ENCODE measurements at places on chromosomes 1 and 21. TPM values are rescaled to one million over a fixed set of nuclear protein-coding genes. Genes with fewer than 3 reads are reported as not detected.

The SLFNL1 gene
- 0.07 TPM for total RNA-seq

- DNase-seq, result peak; percentile 81
- H3K4me1 ChIP-seq, result peaks cover 72% of the 10 kb centered on the region
- peaks cover 5% of the 10 kb centered on the region for H3K36me3 ChIP-seq
- no peaks in the 10 kb centered on the region for H3K27me3 ChIP-seq
- H3K27ac ChIP-seq, result peak overlapping the region; percentile 90
- H3K4me3 ChIP-seq, result peak overlapping the region; percentile 70
These were observed 23.6 kb downstream of the ATP2B4 start for GRCh38 chr1:203649999-203650836.

DNA sequence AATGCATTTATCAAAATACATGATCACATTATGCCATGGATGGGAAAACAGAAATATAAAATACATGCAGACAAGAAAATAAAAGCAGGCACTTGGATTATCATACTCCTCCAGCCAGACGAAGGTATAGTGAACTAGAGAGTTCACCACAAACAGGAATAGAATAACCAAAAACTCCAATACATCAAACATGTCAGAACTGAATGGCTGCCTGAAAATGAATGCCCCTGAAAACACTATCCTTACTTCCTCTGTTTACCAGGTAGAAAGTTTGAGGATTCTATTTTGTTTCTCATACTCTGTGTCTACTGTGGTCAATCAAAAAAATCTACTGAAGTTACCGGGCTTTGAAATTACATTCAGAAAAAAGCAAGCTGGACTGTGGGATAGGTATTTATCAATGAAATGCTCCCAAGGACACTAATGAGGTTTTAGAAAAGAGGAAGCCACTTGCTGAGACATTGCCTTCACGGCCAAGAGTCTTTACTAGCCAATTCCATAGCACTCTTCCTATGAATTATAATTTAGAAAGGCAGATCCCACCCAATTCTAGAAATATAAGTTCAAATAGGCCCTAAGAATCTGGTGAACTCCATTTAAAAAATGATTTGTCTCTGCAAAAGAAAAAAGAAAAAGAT is 197.7 kb downstream of the SMYD3 start:
- peaks cover 3% of the 10 kb centered on the region for H3K4me1 ChIP-seq
- no peak overlapping the region for H3K27ac ChIP-seq
- DNase-seq, result no peak
- no peaks in the 10 kb centered on the region for H3K27me3 ChIP-seq
- peaks cover 2% of the 10 kb centered on the region for H3K36me3 ChIP-seq

DNA sequence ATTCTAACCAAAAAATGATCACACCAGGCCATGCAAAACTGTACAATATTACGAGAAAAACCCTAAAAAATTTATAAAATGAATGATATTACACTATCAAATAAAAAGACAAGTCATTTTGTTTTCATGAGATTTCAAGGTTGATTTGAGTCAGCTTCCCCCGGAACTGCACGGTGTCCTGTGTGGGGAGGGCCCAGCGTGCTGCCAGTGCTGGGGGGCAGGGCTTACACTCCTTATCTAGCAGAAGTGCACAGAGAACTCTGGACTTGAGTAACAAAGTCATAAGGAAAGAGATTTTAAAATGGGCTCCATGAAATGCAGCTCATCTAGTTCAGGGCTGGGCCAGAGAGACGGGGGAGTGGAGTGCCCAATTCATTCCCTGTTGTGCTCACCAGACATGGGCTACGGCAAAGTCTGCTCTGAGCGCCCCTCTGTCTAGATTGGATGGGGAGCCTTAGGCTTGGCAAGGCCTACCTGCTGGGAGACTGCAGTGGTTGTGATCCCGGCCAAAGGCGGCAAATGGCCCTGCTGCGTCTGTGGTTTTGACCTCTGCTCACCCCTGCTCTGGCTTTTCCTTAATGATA is 50.1 kb downstream of the COQ8A start:
- peaks cover 23% of the 10 kb centered on the region for H3K4me1 ChIP-seq
- H3K4me3 ChIP-seq, result no peak overlapping the region
- peaks cover 12% of the 10 kb centered on the region for H3K36me3 ChIP-seq
- peak overlapping the region; percentile 34 for H3K27ac ChIP-seq

The NBPF6 gene
- 0.12 TPM for total RNA-seq

- H3K4me3 ChIP-seq, result peak overlapping the region; percentile 77
- H3K27ac ChIP-seq, result no peak overlapping the region
- peaks cover 14% of the 10 kb centered on the region for H3K27me3 ChIP-seq
- H3K36me3 ChIP-seq, result no peaks in the 10 kb centered on the region
- peak; percentile 22 for DNase-seq
These were observed 848 bp downstream of the DNM3 start for GRCh38 chr1:171841931-171842761.

GRCh38 chr1:103145449-103145848 is 37.1 kb upstream of the COL11A1 start:
- H3K27me3 ChIP-seq, result no peaks in the 10 kb centered on the region
- no peak overlapping the region for H3K4me3 ChIP-seq
- H3K4me1 ChIP-seq, result no peaks in the 10 kb centered on the region
- no peaks in the 10 kb centered on the region for H3K36me3 ChIP-seq
